ENCODE measurements at places on chromosomes 5 and 9.

DNA sequence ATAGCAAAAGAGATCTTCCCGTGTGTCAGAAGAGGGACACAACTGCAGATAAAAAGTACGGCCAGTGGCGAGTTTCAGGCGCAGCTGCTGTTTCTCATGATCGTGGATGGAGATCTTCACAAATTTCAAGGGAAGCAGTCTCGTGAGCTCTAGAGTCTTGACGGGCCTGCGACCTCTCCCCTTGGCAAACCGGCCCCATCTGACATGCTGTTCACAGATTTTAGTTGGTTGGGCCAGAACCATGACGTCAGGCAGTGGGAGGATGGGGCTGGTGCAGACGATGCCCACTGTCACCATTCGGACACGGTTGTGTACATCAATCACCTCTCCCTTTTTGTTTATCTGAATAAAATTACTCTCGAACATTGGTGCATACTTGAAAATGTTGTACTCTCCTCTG lies 396 bp downstream of the GARIN3 start:
- DNase-seq = no peak

- peak; percentile 15 for DNase-seq
Observed at GRCh38 chr9:114588651-114589526, 1.3 kb downstream of the ATP6V1G1 start.

DNA sequence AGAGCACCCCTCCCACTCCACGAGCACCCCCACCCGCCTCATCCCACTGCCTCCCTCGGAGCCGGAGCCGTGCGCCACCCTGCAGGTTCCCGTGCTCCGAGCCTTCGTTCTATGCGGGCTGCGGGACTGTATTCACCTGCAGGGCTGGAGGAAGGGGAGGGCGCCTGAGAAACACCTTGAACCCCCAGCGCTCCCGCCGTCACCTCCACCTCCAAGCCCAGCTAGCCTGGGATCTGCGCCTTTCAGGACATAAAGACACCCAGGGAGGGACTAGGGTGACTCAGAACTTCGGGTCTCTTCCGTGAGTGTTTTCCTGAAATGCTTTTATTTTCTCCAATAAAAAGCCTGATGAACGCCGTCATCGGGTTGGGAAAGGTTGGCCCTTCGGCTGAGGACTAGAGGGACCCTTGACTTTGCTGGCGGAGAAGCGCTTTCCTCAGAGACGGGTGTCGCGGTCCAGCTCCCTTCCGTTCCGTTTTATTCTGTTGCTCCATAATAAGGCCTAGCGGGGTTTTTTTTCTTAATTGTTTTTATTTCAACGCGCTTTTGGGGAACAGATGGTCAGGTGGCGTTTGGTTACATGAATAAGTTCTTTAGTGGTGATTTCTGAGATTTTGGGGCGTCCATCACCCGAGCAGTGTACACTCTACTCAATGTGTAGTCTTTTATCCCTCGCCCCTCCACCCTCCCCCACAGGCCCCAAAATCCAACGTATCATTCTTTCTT lies 4.6 kb downstream of the TLX3 start:
- no peak for DNase-seq

- no peak for DNase-seq
Observed at GRCh38 chr5:43315263-43315662, 2.1 kb upstream of the HMGCS1 start.

DNA sequence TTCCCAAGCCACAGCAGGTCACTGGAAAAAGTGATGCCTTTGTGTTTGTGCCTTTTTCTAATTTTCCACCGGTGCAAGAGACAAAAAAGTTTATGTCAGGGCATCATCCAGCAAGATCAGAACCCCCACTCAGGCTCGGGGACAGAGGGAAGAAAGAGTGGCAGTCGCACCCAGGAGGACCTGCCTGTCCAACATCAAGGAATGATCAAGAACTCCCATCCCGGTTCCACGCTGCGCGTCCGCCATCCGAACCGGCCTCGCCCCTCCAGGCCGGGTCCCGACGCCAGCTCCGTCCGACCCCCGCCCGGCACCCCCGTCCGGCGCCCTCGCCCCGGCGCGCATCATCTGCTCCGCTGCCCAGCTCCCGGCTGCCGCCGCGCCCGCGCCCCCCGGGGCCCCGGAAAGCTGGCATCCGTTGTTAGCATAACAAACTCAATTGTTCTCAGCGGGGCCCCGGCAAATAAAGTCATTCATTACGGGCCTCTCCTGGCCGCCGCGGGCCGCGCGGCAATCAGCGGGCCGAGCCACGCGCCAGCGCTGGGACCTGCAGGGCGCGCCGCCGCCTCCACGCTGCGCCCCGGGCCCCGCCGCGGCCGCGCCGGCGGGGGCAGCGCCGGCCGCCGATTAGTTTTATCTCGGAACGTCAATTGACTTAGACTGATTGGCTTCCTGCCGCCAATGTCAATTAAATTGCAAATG lies 48.1 kb downstream of the PAX5 start:
- no peak for DNase-seq

GRCh38 chr9:89079391-89079790 lies 88.1 kb downstream of the S1PR3 start:
- no peak for DNase-seq

- DNase-seq = peak; percentile 74
Observed at GRCh38 chr9:70044490-70045307, 1.1 kb downstream of the MAMDC2 start.

DNA sequence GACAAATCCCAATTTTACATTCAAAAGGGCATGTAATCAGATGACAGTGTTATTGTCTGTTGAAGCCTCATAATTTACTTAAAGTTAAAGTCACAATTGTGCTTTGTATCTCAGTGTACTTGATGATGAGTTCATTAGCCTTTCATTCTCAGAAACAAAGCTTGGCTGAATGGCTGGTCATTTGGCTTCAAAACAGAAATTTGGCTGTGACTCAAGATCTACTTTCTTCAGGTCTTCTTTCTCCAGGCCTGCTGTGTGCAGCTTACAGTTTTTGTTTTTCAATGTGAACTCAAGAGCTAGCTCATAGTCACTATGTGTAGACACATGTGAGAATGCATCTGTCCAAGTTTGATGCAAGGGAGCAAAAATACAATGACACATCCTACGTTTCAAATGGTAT lies 2003.6 kb upstream of the WWC1 start:
- no peak for DNase-seq

GRCh38 chr9:132591244-132591643 lies 8.8 kb downstream of the BARHL1 start:
- no peak for DNase-seq

GRCh38 chr9:92036756-92037155 lies 78.5 kb downstream of the SPTLC1 start:
- DNase-seq = no peak

GRCh38 chr9:18888290-18888689 lies 144.7 kb downstream of the SAXO1 start:
- DNase-seq = no peak

GRCh38 chr5:157963761-157964160 lies 104.8 kb upstream of the CLINT1 start:
- DNase-seq = no peak

GRCh38 chr9:91840469-91840868 lies 109.6 kb downstream of the ROR2 start:
- no peak for DNase-seq

- DNase-seq = no peak
Observed at GRCh38 chr5:120098902-120099535, 365.1 kb upstream of the PRR16 start.

- DNase-seq = no peak
Observed at GRCh38 chr5:52328220-52328806, 459.4 kb upstream of the ITGA1 start.

- DNase-seq = no peak
Observed at GRCh38 chr5:134086943-134087305, 27.6 kb upstream of the TCF7 start.

DNA sequence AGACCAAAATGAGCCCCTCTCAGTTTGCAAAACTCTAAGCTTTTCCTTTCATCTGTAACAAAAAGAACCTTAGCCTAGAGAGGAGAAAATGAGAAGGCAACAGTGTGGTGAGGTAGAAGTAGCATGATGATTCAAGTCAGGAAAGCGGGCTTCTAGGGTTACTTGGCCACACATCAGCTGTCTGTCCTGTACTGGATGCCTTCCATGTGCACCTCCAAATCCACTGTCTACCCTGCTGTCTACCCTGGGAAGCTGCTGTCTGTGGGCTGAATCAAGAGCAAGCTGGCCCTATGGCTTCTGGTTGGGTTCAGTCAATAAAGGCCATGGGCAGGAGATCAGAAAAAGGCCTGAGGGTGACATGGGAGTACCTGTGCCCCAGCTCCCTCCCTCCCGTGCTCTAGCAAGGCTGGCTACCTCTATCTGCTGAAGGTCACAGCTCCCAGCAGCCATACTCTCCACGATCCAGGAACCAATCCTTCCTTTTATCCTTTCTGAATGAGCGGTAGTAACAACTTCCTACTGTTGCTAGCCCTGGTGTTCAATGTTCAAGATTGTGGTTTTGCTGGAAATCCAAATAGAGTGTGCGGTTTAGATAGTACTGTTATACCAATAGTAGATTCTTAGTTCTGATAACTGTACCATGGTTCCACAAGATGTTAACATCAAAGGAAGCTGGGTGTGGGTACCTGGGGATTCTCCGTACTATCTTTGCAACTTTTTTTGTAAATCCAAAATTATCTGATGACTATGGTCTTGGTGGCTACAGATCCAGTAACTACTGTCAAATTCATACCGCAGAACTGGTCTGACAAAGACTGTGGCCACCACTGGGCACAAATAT lies 191.0 kb downstream of the ESM1 start:
- no peak for DNase-seq

DNA sequence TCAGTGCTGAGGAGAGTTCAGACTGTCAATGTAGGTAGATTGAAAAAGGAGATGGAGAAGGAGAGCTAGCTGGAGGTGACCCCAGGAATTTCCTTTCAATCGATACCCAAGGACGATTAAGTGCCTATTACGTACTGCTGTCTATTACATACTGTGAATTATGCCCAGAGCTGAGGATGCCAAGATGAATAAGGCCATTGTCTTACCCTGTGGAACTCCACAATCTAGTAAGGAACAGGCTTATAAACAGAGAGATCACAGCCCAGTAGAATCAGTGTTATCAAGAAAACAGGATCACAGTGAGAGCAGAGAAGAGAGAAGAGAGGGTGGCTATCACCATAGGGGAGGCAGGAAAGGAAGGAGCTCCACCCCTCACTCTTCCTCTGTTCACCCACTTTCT lies 54.1 kb upstream of the PDE8B start:
- no peak for DNase-seq

DNA sequence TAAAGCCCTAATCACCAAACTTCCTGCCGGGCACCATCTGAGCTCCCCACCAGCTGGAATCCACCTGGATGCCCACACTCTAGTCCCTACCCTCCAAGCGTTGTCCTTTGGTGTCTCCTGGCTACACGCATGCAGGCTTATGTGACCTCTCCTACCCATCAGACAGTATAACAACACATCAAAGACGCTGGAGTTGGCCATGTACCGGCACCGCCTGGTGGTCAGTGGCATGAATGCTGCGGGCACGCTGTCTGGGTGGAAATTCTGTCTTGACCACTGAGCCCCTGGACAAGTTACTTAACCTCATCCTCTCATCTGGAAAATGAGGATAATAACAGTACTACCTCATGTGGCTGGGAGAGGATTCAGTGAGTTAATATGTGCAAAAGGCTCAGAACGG lies 23.4 kb upstream of the CORO2A start:
- peak; percentile 15 for DNase-seq

DNA sequence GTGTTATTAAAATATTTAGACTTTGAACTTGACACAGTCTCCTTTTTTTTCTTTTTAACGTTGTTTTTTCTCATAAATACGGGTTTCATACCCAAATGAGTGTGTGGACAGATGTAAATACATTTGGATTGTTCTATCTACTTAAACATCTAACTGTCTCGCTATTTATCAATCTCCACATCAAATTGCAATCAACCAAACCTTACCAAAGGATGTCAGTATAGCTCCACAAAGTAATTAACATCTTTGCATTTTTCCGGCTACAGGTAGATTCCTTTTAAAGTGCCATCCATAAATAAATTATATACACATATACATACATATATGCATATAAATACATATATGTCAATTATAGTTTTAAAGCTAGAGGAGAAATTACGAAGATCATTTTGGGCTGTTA lies 705 bp upstream of the CDH10 start:
- DNase-seq = no peak

- no peak for DNase-seq
Observed at GRCh38 chr5:167905919-167906853, 385.3 kb upstream of the WWC1 start.

GRCh38 chr5:177131352-177132135 lies 2.0 kb upstream of the NSD1 start:
- DNase-seq = no peak

- no peak for DNase-seq
Observed at GRCh38 chr9:117234103-117234502, 180.8 kb downstream of the ASTN2 start.

GRCh38 chr9:35756275-35757225 lies 2.5 kb upstream of the MSMP start:
- DNase-seq = peak; percentile 85

- DNase-seq = no peak
Observed at GRCh38 chr9:68437785-68438184, 81.4 kb downstream of the PGM5 start.

- no peak for DNase-seq
Observed at GRCh38 chr9:116692616-116693015, 5.5 kb downstream of the TRIM32 start.

DNA sequence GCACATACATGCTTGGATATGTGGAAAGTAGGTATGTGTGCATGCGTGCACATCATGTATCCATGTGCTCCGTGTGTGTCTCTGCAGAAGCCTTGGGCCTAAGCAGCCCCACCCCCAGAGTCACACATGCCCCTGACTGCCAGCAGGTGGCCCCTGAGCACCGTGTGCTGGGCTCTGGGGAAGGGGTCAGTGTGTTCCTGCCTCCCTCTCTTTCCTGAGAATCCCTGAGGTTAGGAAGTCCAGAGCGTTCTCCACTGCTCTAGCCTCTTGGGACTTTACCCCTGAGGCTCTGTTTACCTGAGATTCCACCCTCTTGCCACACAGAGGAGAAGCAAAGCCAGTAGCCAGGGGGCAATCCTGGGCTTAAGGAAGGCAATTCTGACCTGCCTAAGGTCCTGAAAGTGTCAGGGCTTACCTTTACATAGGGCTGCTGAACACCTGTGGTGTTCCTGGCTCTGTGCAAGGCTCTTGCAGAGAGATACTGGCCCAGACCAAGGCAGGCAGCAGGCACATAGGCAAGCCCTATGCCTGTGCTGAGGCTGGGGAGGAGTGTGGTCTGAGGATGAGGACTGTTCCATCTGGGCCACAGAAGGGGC lies 207.3 kb downstream of the TMEM38B start:
- DNase-seq = peak; percentile 6

GRCh38 chr5:141477815-141478214 lies 2.0 kb downstream of the PCDHGC3 start:
- DNase-seq = no peak

DNA sequence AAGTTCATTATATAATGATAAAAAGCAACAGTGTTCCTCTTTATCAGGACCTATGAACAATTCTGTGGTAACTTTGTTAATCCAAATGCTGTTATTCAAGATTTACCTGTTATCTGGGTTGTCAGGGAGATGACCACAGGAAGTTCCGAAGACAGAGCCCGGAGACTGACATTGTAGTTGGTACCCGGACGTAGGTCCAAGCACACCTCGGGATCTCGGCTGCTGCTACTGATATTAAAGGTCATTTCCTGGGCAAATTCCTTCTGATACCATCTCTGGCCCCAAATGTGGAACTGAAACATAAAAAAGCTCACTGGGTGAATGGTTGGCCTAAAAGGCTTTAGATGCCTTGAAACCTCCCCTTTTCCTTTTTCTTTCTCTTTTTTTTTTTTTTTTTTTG lies 96.7 kb downstream of the SUSD1 start:
- peak; percentile 58 for DNase-seq
